ENCODE measurements at places on chromosomes 1 and 21.

DNA sequence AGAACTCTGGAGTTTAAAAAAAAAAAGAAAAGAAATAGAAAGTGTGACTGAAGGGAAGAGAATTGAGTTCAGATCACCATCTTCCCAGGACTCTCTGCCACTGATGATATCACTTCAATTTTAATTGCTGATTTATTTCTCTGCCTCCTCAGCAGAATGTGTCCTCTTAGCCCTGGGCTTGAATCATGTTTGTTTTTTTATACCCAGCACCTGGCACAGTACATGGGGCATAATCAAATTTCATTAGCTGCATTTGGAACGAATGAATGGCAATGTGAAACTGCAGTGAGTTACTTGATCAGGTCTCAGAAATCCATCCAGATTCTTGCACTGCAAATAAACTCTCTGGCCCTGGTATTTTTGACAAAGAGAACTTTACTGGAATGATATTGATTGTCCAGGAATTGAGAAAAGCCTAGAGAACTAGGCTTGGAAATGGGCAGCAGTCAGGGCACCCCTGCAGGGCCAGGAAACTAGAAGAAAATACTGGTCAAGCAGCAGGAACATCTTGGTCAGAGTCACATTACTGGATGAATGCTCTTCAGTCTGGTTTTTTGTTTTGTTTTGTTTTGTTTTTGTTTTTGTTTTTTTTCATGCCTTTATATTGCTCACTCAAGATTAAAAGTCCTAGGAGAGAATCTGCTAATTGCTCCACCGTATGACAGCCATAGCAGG is 103.8 kb upstream of the FAM78B start:
- no peak for DNase-seq

- DNase-seq: no peak
Measured at GRCh38 chr1:25126562-25126961, 105.7 kb downstream of the SYF2 start.

DNA sequence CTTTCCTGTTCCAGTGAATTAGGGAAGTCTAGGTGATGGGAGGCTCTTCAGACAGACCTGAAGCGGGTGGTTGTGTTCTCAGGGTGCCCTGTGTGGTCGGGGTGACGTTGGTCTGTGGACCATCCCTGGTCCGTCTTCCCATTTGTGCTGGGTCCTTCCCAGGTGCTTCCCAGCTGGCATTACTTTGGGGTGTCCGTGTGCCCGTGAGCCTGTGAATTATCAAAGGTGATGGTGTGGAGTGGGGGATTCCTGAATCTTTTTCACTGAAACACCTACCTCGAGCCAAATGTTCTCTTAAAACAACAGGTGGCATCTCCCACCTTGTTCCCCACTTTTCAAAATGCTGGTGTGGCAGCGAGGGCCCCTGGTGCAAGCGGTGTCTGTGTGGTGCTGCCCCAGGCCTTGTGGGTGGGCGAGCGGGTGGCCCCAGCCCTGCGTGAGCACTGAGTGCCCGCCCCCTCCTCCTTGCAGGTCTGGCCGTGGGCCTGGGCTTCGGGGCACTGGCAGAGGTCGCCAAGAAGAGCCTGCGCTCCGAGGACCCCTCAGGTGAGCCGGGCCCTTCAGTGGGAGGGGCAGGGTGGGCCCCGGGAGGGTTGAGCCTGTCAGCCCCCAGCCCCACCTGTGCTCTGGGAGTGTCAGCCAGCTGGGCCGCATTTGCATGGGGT is 37.0 kb downstream of the COQ8A start:
- no peak for DNase-seq

GRCh38 chr1:8302081-8302956 is 15.6 kb upstream of the SLC45A1 start:
- no peak for DNase-seq

GRCh38 chr1:213409971-213410370 is 358.9 kb downstream of the RPS6KC1 start:
- DNase-seq: no peak

DNA sequence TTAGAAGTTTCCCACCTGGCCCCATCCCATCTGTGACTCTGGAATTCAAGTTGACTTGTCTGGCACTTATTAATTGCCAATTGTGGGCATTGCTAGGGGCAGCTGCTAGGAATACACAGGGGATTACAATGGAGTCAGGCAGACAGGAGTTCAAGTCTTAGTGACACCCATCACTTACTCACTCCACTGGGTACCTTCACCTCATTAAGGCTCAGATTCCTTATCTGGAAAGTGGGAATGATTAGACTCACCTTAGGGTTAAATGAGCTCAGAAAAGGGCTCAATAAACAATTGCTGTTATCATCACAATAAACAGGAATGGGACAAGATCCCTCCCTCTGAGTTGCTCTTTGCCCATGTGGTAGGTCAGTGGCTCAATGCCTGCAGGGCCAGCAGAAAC is 18.2 kb downstream of the GRIK3 start:
- no peak for DNase-seq

- no peak for DNase-seq
Measured at GRCh38 chr1:192700834-192701271, 64.9 kb downstream of the RGS13 start.
